ENCODE measurements at places on chromosomes 3 and 15.

DNA sequence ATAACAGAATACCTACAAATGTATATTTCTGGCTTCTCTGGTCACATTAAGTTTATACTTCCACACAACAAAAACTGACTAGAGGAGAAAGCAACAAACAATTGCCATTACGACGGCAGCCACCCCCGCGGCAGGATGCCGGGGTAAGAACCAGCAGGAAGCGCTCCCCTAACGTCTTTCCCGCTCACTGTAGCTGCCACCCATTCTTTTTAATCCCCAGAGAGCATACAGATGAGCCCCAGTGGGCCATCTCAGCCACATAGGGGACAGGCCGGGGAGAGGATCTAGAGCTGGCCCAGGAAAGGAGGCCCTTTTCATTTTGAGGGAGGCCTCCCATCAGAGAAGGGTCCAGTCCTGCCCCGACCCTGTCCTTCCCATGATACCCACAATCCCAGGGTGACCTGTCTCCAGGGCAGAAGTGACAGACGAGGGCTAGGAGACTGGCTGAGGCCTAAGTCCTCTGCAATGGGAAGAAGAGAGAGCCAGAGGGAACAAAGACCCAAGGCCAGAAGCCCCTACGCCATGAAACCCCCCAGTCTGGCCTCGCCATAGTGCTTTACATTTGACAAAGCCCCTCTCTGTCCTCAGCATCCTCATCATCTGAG, 3.6 kb upstream of the CALML4 start:
- no peak for DNase-seq

GRCh38 chr15:35351059-35351458, 194.9 kb downstream of the DPH6 start:
- DNase-seq = no peak

DNA sequence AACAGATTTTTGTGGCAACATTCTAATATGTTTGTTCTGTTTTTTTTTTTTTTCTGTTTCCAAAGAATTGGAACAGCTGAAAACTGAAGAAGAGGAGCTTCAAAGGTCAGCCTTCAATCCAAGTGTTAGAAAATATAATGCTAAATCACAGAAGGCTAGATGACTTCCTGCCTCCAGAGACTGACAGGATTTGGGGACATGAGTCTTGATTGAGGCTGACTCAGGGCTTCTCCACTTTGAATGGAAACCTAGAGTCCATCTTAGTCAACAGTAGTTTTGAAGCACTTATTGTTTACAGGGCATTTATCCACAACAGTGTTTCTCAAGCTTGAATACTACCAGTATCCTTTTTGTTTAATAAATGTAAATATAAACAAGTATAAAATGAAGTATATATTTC, 44.5 kb upstream of the RAD51 start:
- peak; percentile 0 for DNase-seq

GRCh38 chr15:51105430-51106016, 10.8 kb upstream of the TNFAIP8L3 start:
- DNase-seq = no peak

- DNase-seq = no peak
Observed at GRCh38 chr3:128674161-128674784, 23.7 kb upstream of the RPN1 start.

DNA sequence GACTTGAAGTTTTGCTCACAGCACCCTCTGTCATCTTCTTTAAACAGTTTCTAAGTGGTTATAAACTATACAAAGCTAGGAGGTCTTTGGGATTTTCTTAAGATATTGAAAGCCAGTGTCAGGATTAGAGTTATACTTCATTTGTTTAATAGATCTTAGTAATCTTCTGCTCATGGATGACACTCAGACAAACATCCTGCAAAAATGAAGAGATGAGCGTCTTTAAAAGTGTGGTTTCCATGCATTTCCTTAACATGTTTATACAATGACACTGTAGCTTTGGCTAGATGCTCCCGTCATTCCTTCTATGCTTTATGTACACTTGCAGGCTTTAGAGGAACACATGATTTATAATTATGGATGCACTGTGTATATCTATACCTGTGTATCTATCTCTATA, 182.2 kb downstream of the NAALADL2 start:
- DNase-seq = no peak

DNA sequence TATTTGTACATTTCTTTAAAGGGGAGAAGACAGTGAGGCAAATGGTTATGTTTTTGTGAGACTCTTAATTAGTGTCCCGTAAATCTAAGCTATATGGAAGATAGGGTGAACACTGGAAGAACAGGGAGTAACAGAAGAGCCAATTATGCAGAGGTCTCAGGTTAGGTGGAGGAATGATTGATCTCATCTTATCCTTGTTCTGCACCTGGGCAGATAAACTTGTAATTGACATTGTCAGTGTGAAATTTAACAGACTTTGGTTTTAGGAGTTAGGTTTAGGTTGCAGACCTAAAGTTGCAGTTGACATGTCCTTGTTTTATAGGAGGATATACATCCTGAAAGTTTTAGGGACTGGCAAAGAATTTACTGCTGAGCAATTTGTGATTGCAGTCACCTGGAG, 3.1 kb upstream of the TWF2 start:
- no peak for DNase-seq

- DNase-seq = no peak
Observed at GRCh38 chr3:168647582-168647981, 551.9 kb upstream of the GOLIM4 start.

- no peak for DNase-seq
Observed at GRCh38 chr15:98394546-98394945, 253.8 kb upstream of the IGF1R start.

- no peak for DNase-seq
Observed at GRCh38 chr3:111594781-111595180, 365 bp downstream of the ZBED2 start.

DNA sequence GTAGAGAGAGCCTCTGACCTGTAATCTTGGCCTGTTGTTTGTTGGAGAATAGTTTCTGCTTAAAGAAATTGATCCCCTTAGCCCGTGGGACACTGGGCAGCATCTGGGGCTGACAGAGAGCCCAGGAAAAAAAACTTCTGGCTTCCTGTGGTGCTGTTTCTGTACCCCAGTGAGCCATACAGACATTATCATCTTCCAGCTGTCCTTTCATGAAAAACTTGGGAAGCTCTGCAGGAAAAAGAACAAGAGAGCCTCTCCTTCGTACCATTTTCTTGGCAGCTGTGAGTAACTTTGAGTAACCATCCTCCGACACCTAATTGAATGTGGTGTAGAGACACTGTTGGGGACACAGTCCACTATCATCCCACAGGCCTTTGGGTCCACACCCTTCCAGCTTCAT, 333.0 kb downstream of the SHQ1 start:
- DNase-seq = no peak

DNA sequence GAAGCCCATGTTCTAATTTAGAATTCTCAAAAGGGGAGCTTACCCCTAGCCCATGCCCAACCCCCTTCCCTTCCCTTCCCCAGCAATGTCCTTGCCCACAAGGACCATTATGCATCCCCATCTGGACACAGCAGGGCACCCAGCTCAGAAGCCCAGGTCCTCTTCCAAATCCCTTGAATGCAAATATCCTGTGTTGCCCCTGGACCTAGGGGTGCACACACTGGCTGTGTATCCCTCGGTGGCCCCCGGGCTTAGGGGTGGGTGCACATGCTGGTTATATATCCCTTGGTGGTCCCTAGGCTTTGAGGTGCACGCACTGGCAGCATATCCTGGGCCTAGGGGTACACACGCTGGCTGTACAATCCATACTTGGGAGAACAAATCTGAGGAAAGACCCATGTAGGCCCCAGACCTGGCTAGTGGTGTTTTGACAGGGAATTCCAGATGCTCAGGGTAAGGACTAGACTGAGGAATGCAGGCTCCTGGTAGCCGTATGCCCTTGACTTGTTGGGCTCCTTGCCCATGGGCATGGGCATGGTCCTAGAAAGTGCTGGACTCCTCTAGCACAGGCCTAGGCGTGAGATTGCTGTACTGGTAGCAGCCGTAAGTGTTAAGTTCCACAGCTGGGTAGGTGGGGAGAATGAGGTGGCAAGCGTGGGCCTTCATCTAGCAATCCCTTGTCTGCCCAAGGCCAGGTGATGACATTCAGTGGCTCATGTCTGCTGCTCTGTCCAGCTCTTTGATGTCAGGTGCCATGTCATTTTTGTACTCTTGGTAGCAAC, 222.4 kb downstream of the OPA1 start:
- DNase-seq = no peak

GRCh38 chr3:143001034-143001368, 369 bp upstream of the U2SURP start:
- DNase-seq = no peak

DNA sequence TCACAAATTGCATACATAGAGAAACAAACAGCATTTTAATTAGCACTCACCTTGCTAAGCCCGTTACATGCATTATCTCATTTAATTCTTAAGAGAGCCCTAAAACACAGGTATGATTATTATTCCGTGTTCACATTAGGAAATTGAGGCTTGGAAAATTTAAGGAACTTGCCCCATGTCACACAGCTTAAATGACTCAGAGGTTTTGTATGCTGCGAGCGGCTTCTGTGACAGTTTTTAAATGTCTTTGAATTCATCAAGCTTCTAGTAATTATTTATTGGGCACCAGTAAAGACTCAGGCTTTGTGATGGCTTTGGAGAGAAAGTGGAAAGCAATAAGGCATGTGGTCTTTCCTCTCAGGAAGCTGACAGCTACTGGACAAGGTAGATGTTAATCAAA, 166.7 kb upstream of the THBS1 start:
- no peak for DNase-seq

GRCh38 chr15:25451501-25451900, 12.7 kb upstream of the UBE3A start:
- no peak for DNase-seq

DNA sequence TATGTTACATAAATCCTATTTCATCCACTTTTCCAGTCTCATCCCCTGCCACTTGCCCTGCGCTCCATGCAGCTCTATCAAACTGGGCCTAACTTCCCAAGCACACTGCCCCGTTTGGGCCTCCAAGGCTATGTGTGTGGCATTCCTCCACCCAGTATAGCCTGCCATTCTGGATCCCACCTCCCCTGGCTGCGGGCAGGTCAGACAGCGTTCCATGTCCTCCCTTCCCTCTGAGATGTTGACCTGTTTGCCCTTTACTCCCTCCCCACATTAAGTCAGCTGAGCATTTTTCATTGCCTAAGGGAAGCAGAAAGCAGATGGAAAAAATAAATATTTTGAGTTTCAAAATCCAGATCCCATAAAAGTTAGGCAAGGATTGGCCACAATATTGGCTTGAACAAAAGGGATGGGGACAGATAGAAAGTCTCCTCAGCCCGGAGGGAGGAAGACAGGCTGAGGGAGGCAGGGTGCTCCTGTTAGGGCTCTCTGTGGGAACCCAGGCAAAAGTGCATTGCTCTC, 73.3 kb downstream of the CYP19A1 start:
- DNase-seq = no peak

GRCh38 chr15:100030586-100031229, 297.5 kb upstream of the LYSMD4 start:
- DNase-seq = no peak

DNA sequence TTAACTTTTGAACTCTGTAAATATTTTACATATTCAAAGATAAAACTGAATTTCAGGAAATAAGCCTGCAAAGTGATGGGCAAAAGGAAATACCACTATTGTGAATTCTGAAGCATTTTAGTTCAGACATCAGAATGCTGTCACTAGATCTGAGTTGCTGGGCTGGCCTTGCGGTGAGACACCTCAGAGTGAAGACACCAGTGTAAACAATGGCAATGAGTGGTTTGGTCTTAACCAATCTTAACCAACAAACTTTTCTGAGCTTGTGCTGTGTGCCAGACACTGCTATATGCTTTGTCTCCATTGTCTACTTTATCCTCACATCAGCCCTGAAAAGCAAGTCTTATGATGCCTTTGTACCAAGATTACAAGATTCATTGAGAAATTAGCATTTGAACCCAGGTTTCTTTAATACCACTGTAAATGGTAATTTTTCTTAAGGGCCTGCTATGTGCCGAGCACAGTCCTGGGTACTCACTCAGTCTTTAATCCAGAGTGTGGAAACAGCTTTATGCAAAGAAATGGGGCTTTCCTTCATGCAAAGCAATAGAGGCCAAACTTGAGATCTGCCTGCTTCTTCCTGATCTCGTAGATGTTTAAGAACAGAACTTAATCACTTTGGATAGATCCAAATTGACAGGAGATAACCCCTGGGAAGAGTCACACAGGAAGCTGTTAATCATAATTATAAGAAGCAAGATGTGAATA, 55.0 kb downstream of the TMEM39A start:
- DNase-seq = no peak

DNA sequence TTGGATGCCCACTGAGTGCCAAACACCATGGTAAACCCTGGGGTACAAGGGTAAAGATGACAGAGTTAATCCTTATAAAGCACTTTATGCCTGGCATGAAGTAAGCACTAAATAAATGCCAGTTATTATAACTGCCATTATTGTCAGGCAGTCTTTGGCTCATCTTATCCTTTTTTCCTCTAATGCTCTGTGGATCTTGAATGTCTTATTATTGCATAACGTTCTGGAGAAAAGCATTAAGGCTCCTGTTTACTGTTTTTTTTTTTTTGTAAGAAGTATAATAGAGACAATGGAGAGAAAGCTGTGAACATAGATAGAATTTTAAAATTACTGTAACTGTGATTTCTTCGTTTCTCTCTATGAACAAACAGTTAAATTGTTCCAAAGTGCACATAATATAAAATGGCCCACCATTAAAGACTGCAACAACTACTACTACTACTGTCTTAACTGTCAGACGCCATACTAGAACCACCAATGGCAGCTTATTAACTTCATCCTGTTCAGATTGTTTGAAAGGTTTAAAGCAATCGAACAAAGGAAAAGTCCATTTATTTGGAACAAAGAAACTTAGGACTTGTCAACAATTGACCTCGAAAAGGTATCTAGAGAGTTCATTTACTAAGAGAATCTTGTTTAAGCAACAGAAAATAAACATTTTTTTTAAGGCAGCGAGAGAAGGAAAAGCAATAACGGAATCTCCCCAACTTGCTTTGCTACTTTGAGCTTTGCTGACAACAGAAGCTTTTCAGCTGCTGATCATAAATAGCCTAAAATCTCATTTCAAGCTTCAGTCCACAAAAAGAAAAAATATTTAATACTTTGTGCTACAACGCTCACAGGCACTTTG, 520.7 kb downstream of the ROBO1 start:
- no peak for DNase-seq
